ENCODE measurements at places on chromosomes 3 and 15.

DNA sequence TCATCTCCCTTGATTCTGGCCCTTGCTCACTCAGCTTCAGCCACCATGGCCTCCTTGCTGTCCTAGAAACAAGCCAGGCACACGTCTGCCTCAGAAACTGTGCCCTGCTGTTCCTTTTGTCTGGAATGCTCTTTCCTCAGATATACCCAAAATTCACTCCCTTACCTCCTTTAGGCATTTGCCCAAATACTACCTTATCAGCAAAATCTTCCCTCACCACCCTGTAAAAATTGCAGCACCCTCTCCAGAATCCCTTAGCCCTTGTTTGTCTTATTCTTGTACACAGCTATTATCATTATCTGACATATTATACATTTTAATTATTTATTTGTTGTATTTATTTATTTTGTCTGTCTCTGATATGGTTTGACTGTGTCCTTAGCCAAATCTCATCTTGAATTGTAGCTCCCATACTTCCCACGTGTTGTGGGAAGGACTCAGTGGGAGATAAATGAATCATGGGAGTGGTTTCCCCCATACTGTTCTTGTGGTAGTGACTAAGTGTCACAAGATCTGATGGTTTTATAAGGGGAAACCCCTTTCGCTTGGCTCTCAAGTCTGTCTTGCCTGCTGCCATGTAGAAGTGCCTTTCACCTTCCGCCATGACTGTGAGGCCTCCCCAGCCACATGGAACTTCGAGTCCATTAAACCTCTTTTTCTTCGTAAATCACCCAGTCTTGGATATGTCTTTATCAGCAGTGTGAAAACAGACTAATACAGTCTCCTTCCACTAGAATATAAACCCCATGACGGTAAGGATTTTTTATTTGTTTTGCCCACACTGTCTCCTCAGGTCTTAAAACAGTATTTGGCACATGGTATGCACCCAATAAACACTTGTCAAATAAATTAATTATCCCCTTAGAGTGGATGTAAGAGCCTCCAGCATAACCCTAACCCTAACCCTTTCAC, 60.0 kb upstream of the STT3B start:
- no peak for DNase-seq

DNA sequence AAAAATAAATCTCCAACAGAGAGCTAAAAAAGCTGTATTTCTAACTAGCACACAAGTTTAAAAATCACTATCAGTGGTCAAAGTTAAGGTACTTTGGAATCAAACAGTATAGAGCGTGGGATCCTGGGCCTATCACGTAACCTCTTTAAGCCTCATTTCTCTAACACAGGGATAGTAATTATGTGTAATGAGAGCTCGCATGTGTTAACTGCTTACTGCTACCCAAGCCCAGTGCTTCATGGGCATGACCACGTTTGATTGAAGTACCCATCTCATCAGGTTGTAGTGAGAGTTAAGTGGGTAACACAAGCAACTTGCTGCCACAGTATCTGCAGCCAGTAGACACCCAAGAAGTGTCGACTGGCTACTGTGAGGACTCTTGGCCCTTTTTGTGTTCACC, 28.2 kb upstream of the NOX5 start:
- DNase-seq = no peak

- DNase-seq = no peak
These were observed 8.2 kb upstream of the RPP25 start for GRCh38 chr15:74964794-74965193.

DNA sequence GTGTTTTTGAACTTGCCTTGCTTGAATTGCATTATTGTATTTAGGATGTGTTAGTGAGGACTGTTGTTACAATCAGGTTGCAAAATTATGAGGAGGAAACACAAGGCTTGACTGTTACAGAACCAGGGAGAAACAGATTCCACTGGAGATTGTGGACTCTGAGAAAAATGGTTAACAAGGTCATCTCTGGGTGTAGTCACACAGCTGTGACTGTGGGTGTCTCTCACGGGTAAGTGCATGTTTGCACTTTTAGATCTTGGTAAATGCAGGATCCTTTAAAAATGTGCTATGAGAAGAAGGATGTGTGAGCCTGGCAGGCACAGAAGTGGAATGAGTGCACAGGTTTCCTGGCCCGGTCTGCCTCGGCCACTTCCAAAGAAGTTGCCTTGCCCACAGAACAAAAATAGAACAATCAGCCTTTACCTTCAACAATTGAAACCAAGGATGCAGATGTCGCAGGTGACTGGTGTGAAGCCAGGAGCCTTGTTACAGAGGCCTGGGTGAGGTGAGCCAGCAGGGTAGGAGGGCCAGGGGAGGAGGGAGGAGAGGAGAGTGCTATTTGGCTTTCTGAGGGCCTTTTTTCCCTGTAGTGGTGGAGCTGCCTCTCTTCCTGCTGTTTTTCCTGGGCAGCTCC, 68.0 kb downstream of the ABHD5 start:
- no peak for DNase-seq

DNA sequence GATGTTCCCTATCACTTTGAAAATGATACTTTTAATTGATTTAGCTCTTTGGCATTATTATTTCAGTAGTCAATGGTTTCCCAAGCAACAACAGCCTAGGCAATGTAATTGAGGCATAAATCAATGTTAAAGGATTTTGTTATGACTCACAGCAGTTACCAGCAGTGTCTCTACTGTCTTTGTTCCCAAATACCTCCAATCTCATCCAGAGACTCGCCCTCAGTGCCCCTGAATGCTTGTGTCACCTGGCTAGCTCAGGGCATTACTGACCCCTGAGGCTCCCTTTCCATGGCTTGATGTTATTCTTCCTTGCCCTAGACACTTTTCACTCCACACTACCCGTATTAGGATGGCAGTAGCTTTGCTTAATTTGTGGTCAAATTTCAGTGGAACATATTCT, 227.2 kb downstream of the SQOR start:
- no peak for DNase-seq

- no peak for DNase-seq
These were observed 175.6 kb downstream of the IL5RA start for GRCh38 chr3:2934541-2934940.

- DNase-seq = no peak
These were observed 49.8 kb upstream of the SLC6A1 start for GRCh38 chr3:10942690-10943205.

GRCh38 chr3:52135332-52135731, 18.9 kb downstream of the POC1A start:
- DNase-seq = no peak

DNA sequence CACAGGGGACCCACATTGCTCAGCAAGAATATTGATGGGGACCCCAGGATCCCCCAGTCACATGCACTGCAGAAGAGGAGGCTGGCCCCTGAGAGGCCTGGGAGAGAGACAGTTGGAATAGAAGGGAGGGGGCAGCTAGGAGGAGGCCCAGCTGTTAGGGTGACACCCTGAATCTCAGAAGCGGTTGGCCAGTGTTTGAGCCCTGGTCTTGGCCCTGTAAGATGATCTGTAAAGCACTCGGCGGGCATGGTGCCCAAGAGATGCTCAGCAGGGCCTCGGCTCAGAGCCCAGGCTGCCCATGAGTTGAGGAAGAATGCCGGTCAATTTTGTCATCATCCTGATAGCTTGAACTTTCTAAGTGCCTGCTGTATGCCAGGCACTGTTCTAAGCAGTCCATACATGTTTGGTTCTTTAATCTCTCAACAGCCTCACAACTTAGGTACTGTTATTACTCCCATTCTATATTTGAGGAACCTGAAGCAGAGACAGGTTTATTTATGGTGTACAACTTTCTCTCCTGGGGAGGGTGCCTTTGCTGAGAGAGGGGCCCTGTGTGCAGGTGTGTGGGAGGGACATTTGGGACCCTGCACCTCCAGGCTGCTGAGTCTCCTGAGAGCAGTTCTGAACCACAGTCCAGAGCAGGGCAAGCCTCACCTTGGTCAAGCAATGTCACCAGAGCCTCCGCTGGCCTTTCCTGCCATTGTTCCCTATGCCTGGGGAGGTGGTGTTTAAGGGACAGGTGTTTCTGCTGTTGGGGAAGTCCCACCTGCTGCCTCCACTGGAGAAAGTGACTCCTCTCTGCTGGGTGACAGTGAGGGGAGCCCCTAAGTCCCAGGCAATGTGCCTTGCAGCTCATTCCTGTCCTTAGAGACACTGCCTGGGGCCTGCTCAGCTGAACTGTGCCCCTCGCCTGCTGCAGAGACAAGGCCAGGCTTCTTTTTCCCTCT, 26.0 kb downstream of the SLC6A6 start:
- DNase-seq = no peak

DNA sequence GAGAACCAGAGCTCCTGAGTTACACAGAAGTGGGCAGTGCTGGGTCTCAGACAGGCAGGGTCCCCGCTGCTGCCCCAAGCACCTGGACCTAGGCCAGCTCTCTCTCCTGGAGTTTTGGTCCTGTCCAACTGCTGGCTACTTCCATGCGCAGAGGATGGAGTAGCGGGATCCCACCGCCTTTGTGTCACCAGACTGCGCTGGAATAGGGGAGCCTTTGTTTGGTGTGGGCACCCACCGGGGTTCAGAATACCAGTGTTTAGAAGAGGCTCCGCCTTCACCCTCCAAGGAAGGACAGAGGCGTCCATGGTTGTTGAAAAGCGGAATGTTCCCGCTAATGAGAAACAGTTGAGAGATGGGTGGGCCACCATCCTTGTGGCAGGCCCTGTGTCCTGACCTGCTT, 154.4 kb downstream of the DNAJB8 start:
- DNase-seq = no peak

- no peak for DNase-seq
These were observed 10.7 kb upstream of the TASOR start for GRCh38 chr3:56693750-56694149.

GRCh38 chr15:28096670-28097431, 2.3 kb downstream of the OCA2 start:
- no peak for DNase-seq

DNA sequence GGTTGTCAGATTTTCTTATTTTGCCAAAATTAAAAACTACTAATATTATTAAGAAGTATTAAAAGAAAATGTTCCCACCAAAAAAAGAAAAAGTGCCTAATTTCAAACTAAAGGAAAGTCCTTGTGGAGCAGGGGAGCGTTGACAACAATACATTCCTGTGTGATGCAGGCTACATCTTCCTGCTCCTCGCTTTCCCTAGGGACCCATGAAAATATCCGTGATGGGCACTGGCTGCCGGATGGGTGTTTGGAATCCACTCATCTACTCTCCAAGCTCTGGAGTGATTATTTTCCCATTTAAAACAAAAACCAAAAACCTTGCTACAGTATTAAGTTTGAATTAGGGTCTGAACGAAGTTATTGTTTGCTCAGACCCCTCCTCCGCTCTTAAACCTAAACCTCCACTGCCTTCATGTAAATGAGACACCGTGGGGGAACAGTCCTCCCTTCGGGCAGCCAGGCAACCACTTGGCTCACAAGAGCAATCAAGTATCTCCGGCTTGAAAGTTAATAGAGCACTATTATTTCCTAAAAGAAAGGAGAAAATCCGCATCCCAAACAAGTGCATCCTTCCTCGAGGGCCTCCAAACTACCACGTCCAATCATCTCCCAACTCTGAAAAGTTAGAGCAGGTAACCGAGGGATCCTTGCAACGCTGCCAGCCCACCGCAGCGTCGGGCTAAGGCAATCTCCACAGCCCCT, 1.5 kb downstream of the ITGB5 start:
- DNase-seq = no peak
